ENCODE measurements at places on chromosomes 7 and 10.

DNA sequence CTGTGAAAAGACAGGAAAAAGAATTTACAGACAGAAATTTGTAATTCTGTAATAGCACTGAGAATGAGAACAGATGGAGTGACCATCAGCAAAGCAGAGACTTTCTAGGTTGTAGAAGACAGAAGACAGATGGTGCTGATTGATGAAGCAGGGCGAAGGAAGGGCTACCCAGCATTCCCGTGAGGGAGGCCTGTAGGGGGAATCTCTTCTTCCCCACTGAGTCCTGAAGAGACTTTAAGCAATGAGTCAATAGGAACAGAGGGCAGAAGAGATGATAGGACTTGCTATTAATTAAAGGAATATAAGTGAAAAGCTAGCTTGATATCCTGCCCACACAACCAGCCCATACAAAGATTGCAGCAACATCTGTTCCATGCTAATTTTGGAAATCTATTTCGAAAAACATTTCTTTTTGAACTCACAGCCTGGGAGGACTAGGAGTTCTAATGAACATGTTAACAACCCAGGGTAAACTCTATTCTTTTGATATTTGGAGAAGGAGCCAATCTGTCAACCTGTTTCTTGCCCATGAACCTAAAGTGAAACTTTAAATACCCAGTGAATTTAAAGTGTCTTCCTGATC, 44.1 kb downstream of the RALA start:
- DNase-seq: no peak

DNA sequence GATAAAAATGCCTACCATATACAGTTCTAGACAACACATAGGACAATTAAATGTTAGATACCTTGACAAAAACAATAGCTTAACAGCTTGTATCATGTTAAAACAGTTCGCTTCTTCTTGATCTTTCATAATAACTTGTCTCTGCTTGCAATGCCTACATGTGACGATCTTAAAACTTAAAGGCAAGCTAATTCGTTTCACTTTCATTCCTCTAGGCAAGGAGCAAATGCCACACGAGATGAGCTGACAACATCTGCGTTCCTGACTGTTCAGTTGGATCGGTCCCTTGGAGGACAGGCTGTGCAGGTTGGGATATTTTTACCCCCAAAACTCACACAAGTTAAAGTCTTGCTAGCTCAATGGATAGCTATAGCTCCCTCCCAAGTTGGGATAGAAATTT, 51.6 kb upstream of the ARL4A start:
- no peak for DNase-seq

- no peak for DNase-seq
These were observed 32.1 kb upstream of the GNA12 start for GRCh38 chr7:2876031-2876731.

DNA sequence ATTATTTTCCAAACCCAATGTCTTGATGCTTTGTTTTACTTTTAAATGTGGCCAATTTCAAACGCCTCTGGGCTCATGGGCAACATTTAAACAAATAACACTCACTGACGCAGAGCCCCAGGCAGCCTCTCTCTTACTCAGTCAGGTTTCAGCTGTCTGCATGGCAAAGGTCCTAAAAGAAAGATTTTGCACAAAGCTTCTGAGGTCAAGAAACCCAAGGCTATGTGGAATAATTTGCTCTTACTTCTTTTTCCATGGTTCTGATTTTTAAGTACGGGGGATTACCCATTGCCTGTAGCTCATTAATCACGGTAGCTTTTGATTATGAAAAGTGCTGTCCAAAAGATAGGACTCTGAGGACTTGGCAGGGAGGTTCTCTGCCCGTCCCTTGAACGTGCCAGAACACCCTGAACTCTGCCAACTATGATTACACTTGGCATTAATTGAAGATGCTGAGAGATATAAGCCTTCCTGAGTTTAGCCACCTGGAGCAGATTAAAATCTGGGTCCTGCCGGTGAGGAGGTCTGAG, 14.1 kb upstream of the MSRB2 start:
- no peak for DNase-seq

GRCh38 chr7:82441669-82442478, 1.7 kb downstream of the CACNA2D1 start:
- no peak for DNase-seq

- no peak for DNase-seq
These were observed 55.1 kb downstream of the ATOH7 start for GRCh38 chr10:68176797-68177196.

DNA sequence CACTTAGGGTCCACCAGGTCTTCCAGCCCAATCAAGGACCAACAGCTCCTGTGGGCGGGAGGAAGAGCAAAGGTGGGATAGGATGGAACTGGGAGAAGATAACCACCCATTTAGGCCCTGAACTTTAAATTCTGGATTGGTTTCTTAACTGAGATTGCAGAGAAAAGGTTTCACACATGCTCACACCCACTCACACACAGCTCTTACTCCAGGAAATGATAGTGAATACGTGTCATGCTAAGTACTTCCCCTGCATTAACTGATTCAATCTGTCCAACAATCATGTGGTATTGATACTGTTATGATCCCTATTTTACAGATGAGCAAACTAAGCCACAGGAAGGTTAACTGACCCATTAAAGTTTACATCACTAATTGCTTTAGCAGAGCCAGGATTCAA, 4.6 kb upstream of the CYP3A4 start:
- DNase-seq: no peak

GRCh38 chr7:74104702-74105101, 21.1 kb downstream of the LIMK1 start:
- no peak for DNase-seq

DNA sequence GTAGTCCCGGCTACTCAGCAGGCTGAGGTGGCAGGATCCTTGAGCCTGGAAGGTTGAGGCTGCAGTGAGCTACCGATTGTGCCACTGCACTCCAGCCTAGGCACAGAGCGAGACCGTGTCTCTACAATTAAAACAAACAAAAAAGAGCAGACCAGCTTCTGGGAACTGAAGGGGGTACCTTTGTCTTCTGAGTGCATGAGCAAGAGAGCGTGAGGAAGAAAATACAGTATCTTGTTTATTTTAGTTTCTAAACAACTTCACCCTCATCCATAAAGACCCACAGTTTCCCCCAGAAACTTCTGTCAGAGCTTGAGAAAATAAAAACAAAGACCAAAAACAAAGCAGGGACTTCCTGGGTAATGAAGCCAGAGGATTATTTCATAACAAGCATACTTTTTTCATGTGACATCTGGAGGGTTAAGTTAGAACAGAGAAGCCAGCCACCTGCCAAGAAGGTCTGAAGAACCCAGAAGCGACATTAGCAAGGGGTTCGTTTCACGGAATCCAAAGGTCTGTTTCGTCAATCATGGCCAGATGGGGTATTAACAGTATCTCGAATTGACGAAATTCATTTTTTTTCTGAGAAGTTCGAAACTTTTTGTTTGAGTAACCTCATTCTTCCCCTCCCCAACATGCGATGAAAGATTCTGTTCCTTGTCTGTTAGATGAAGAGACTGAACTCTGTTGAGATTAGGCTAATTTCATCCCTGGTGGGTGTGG, 10.2 kb upstream of the IL2RA start:
- DNase-seq: no peak

DNA sequence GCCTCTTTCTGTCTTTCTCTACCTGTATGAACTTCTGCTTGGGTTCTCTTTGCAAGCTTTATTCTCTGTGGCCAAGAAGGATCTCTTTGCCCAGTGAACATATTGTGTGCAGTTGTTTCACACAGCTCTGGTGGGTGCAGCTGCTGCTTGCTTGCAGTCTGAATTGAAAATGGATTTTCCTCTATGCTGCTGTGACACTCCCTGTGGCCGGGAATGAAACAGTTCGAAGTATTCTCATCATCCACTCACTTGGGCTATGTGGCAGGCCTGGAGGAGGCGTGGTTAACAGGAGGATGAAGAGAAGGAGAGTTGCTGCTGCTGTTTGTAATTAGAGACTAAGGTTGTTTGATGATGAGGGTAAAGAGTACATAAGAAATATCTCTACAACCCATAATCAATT, 28.4 kb upstream of the ITGA8 start:
- DNase-seq: no peak

DNA sequence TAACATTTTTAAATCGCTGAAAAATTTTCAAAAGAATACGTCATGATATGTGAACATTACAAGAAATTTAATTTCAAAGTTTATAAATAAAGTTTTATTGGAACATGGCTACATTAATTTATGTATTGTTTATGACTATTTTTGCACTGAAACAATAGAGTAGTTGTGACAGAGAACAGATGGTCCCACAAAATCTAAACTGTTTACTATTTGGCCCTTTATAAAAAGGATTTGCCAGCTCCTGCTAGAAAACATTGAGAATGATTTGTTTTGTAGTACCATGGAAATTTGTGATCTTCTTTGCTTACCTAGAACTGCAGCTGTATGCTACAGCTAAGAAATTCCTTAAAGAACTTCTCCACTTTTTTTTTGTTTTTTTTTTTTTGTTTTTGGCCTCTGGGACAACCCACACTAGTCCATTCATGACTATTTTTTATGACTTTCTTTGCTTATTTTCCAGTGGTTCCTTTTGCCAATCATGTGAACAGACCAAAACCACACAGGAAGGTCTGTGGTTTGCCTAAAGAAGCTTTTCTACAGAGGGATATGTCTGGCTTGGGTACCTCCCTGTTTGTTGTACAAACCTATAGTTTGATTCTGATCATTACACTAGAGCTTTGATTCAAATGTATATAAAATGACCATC, 55.7 kb downstream of the ST7 start:
- no peak for DNase-seq

GRCh38 chr10:35892526-35892925, 250.4 kb upstream of the FZD8 start:
- DNase-seq: no peak

GRCh38 chr7:82284936-82285519, 158.5 kb downstream of the CACNA2D1 start:
- DNase-seq: no peak

- no peak for DNase-seq
These were observed 36.0 kb downstream of the CLIP2 start for GRCh38 chr7:74325210-74325565.

- no peak for DNase-seq
These were observed 9.6 kb upstream of the SVOPL start for GRCh38 chr7:138710536-138711385.

- DNase-seq: no peak
These were observed 31.3 kb downstream of the LIPJ start for GRCh38 chr10:88617772-88618300.

GRCh38 chr7:68295386-68295785, 1298.8 kb downstream of the TYW1 start:
- no peak for DNase-seq

GRCh38 chr7:81819861-81820260, 50.0 kb upstream of the HGF start:
- DNase-seq: no peak

DNA sequence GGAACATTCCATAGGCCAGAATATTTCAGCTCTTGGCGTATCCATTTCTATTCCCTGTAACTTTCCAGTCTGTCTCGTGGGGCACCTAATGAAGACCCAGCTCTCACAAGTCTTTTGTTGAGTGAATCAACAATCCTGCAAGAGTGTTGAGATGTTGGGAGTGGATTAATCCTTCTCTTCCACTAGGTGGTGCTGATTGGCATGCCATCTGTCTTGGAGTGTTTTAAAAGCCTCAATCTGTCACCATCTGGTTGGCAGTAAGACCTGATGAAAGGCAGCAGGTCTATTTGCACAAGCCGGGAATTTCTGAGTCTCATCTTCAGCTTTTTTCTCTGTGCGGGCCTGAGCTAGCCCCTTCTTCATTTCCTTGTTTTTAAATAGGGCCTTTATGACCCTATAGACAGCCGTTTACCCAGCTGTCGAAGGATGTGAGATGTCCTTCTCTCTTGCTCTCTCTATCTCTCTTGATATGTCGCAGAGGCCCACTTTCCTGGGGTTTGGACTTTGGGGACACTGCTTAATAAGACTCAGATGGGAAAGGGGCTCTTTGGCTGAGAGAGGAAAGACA, 180.5 kb downstream of the ZNF365 start:
- DNase-seq: no peak

DNA sequence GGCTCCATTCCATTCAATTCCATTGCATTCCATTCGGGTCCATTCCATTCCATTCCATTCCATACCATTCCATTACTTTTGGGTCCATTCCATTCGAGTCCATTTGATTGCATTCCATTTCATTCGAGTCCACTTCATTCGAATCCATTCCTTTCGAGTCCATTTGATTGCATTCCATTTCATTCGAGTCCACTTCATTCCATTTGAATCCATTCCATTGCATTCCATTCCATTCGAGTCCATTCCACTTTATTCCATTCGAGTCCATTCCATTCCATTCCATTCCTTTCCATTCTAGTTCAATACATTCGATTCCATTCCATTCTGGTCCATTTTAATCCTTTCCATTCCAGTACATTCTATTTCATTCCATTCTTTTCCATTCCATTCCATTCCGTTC, 334.0 kb downstream of the ZNF33B start:
- DNase-seq: no peak

- DNase-seq: no peak
These were observed 48.5 kb downstream of the PLCE1 start for GRCh38 chr10:94042001-94042833.

GRCh38 chr10:91350651-91351081, 59.5 kb upstream of the HECTD2 start:
- DNase-seq: no peak

- no peak for DNase-seq
These were observed 49.9 kb downstream of the CHST15 start for GRCh38 chr10:124043310-124044142.

DNA sequence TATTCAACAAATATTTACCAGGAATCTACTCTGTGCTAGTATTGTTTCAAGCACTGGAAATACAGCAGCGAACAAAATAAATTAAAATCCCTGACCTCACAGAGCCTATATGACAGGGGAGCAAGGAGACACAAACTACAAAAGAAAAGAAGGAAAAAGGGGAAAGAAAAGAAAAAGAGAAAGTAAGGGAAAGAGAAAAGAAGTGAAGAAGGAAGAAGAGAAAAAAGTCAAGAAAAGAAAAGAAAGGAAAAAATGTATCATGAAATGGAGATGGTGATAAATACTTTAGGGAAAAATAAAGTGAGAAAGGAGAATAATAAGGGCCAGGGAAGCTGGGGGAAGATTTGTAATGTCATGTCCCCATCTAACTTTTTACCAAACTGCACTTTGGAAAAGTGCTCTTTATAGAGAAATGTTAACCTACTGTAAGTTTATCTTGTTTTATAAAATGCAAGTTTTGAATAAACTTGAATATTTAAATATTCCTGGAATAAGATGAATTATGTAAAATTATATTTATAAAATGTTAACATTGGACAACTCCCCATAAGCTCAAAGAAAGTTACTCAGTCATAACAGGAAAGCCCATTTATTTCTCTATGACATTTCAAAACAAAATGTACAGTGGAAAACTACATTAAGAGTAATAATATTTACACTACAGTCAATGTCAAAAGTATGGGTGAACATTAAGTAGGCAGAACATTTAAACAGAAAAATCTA, 14.7 kb downstream of the C10orf88 start:
- no peak for DNase-seq
